T1000 (cell line): ENCODE measurements at places on chromosomes 11 and 22.

- DNase-seq: no peak
Measured at GRCh38 chr11:64035576-64035975, at the start of gene FLRT1. Gene FLRT1, plus strand, starts transcription at chr11:64035931. Its CDS starts 80,337 bp downstream, at chr11:64116268.

DNA sequence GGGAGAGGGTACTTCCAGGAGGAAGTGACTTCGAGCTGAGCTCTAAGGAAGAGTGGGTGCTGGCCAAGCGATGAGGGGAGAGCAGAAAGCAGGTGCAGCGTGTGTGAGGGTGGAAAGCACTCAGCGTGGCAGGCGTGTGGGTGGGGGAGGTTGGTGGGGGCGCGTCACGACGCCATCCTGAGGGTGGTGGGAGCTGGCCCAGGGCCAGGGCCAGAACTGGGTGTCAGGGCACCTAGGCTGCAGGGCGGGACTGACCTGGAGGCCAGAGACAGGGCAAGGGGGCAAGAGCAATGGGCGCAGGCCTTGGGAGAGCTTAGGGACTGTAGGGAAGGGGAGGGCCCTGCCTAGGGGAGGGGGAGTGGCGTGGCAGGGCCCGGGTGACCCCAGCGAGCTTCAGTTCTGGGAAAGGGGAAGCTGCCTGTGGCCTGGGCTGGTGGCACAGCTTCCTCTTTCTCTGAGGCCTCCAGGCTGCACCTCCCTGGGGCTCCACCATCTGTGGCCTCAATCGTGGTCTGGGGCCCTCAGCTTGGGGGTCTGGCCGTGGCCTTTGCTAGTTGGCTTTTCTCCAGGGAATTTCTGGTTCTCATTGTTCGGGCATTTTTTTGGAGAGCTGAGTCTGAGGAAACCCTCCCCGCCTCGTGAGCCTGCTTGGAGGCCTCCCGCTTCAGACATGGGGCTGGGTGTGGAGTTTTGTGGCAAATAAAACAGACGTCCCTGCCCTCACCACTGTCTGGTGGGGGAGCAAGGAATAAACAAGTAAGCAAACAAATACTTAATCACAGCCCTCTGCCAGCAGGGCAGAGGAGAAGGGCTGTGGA is 8.9 kb downstream of the RELT start:
- no peak for DNase-seq

DNA sequence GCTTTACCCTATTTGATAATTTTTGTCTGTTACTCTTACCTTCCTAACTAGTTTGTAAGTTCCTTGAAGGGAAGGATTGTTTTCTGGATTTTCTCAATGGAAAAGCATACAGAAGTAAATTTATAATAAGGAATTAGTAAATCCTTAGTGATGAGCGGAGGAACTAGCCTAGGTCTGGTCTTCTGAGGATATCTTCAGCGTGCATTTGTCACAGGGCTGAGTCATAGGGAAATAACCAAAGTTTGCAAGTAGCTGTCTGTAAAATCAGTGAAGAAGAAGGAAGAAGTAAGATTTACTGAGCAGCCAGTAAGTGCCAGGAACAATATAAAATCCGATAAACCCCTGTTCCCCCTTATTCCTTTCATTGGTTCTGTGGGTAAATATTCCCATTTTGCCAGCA is 162.7 kb upstream of the SORL1-AS1 start:
- no peak for DNase-seq

DNA sequence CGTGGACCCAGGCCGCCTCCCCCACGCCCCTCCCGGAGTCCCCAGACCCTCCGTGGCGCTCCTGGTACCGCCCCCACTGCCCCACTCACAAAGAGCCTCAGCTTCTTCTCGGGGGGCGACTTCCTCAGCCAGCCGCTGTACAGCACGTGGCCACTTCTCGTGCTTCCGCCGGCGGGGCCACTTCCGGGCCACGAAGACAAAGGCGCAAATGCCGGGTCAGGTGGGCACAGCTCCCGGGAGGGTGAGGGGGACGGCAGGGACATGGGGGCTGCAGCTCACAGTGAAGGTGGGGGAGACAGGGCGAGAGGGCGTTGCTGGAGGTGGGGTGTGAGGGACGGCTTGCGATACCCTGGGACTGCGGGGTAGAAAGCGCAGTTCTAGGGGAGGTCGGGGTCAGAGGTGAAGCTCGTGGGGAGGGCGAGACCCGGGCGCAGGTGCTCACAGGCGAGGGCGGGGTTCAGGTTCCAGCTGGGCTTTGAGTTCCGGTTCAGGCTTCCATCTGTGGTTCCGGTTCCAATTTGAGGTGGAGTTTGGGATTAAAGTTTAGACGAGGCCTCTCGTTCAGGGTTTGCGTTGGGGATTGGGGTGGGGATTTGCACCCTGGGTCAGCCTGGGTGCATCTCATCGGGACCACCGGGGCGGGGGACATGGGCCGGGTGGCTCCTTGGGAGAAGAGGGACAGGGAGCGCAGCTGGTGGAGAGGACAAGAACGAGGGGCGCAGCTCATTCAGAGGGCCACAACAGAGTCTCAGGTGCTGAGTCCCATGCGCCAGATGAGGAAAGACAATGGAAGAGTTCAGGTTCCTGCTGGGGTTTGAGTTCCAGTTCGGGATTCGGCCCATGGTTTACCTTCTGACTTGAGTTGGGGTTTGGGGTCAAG is at the start of gene GAB4:
Gene GAB4, minus strand, starts transcription at position 371 of the 880 bp plus-strand sequence. Its CDS starts 108 bp downstream, at position 263.
- no peak for DNase-seq

DNA sequence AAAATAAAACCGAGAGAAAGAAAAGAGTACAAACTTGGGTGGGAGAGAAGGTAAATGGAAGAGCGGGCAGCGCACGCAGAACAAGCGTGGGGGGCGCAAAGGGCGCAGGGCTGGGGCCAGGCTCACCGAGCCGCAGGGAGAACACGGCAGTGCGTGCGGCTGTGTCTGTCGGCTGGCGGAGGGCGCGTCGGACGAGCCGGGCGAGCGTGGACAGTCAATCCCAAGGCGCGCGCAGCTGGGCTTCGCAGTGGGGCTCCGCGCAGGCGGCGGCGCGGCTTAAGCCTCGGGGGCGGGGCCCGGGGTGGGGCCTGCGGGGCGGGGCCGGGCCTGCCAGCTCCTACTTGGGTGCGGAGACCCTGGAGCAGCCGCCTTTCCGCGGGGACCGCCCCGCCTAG is at the start of gene UCP2:
Gene UCP2, minus strand, starts transcription at position 249 of the 395 bp plus-strand sequence. CDS start 4,465 bp downstream, outside the sequence.
- peak; percentile 85 for DNase-seq

DNA sequence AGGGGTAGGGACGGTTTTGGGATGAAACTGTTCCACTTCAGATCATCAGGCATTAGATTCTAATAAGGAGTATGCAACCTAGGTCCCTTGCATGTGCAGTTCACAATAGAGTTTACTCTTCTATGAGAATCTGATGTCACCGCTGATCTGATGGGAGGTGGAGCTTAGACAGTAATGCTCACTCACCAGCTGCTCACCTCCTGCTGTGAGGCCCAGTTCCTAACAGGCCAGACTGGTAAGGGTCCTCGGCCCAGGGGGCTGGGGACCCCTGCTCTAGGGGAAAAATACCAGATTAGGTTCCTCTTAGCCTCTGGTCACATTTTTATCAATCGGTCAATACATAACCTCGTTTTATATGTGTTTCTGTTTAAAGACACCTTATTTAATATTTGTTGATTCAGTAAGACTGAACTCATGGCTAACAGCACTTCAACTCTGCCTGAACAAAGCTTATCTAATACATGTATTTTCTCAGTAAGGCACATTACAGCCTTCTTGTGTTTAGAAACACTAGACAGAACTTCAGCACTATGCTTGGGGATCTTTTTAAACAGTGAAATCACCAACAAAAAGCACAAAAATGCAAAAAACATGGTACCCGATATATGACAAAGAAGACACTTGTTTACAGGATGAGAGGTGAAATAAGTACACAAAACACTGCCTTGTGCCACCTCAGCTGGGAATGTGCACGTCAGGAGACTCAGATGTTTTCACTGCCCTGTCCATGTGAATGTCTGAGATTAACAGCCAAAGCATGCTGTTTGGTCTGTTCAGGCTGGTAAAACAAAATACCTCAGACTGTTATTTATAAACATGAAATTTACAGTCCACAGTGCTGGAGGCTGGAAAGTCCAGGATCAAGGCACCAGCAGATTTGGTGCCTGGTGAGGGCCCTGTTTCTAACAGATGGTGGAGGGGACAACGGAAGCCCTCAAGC is 107.5 kb downstream of the USP35 start:
- no peak for DNase-seq

DNA sequence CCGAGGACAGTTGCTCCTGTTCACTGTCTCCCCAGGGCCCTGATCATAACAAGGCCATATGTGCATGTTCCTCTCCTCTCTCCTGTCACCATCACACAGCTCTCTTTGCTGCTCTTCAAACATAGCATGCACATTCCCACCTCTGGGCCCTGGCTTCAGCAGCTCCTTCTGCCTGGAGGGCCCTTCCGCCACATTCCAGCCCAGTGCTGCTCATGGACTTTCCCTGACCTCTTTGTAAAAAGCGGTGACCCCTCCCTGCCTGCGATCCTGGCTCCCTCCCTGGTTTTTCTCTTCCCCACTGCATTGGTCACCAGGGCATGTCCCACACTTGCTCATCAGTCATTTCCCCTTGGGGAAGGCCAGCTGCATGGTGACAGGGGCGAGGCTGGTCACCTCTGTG is 98.2 kb downstream of the MYO18B start:
- DNase-seq: no peak
